ENCODE measurements at places on chromosomes 4 and X. TPM values are rescaled to one million over a fixed set of nuclear protein-coding genes. Genes with fewer than 3 reads are reported as not detected.

The ZFP42 gene
- total RNA-seq, result not detected

The TREX2 gene
- 0.86 TPM for total RNA-seq

The SYNPO2 gene
- total RNA-seq, result 12.0 TPM

DNA sequence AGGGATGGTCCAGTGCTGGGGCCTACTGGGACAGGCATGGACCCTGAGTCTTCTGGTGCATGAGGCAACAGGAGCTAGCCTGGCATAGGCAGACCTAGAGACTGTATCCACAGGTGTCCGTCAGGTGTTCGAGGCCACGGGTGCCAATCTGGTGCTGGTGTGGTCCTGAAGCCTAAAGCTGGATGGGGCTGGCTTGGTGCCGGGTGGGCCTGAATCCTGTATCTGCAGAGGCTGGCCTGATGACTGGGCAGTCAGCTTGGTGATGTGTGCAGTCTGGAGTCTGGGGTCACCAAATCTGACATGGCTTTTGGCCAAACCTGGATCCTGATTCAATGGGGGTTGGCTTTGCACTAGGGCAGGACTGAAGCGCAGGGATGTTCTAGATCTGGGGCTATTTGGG, 269.8 kb upstream of the GRIA3 start:
- H3K27ac ChIP-seq, result no peak overlapping the region
- no peak for DNase-seq
- peaks cover 3% of the 10 kb centered on the region for H3K27me3 ChIP-seq
- no peaks in the 10 kb centered on the region for H3K4me1 ChIP-seq
- no peaks in the 10 kb centered on the region for H3K36me3 ChIP-seq
- no peak overlapping the region for H3K4me3 ChIP-seq

Data from HFFc6 (cell line).